ENCODE measurements at places on chromosomes 3 and 15. TPM values are rescaled to one million over a fixed set of nuclear protein-coding genes. Genes with fewer than 3 reads are reported as not detected.

DNA sequence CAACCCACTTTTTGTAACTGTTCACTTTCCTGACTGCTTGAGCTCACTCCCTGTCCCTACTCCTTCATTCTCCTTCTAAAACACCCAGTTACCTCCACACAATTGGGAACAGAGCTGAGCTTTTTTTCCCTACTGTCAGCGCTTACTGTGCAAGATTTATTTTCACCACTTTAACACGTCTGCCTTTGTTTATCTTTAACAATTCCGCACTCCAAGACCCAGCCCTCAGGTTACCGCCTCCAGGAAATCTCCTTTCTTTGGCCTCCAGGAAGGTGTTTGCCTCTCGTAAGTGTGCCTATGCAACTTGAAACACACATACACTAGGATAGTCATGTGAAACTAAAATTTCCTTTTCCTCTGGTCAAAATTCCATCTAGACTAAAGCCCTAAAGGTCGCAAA, 271.9 kb upstream of the TPRG1 start:
- no peaks in the 10 kb centered on the region for H3K36me3 ChIP-seq
- DNase-seq: no peak
- peaks cover 4% of the 10 kb centered on the region for H3K4me1 ChIP-seq
- H3K27ac ChIP-seq: peak overlapping the region; percentile 14

DNA sequence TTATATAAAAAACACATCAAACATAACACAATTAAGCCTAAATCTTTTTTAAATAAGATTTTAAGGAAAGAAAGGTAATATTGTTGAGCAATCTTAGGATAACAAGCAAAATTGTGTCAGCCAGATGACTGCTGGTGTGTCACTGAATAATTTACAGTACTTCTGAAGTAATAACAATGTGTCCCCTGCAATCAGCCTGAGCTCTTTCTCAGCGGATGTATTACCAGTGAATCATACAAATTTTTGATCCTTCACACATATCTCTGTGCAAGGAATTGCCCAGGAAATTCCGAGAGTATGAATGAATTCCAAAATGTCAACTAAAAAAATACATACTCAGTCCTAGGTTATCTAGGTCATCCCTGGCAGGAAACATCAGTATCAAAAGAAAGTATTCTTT, 76.6 kb upstream of the PTX3 start:
- H3K4me3 ChIP-seq: no peak overlapping the region
- H3K27me3 ChIP-seq: no peaks in the 10 kb centered on the region

DNA sequence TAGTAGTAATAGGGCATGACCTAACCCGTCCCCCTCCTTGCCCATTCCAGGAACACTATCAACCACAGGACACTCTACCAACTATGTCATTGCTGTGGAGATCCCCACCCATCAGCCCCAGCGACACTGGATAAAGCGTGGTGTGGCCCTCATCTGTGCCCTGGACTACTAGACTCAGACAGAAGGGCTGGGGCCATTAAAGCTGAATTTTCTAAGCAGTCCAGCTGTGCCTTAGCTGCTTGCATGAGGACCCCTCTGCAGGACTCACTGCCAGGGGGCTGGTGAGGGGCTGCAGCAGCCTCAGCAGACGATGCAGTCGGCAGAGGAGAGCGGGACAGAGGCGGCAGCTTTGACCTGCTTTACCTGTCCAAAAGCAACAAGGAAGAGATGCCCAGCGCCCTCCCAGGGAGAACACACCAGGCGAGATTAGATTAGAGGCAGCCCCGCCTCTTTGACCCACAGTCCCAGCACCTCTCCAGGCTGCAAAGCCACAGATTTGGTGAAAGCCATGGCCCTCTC, 44.6 kb downstream of the SEMA3G start:
- no peak overlapping the region for H3K27ac ChIP-seq
- H3K36me3 ChIP-seq: no peaks in the 10 kb centered on the region
- no peak overlapping the region for H3K4me3 ChIP-seq
- no peaks in the 10 kb centered on the region for H3K4me1 ChIP-seq
- H3K27me3 ChIP-seq: no peaks in the 10 kb centered on the region

GRCh38 chr15:24865303-24865702, 89.5 kb upstream of the SNRPN start:
- H3K4me1 ChIP-seq: no peaks in the 10 kb centered on the region
- H3K4me3 ChIP-seq: no peak overlapping the region
- no peak for DNase-seq
- no peak overlapping the region for H3K27ac ChIP-seq
- H3K27me3 ChIP-seq: no peaks in the 10 kb centered on the region
- no peaks in the 10 kb centered on the region for H3K36me3 ChIP-seq

DNA sequence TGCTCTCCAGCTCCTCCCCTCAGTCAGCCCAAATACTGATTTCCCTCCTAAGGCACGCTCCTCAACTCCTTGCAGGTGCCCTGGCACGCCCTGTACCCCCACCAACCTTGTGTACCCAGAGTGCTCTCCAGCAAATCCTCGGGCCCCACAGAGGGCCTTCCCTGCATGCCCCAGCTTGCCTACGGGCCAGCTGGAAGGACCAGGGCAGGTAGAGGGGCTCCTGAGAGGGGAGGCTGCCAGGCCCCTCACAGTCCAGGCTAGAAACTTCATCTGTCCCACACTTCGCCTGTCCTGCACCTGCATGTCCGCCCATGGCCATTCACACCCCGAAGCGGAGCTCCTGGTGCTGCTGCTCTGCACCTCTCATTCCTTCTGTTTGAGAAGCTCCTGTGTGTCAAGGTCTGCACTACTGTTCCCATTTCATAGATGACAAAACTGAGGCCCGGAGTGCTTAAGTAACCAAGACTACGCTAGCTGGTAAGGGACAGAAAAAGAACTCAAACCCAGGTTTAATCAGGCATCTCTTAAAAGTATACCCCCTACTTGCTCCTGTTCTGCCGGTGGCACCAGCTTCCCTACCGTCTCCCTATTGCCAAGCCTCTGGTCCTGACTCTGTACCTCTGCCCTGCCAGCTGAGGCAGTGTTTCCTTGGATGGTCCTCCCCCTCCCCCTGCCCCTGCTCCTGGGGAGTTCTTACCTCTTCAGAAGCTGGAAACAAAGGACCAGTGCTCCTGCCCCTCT, 35.6 kb downstream of the ZXDC start:
- H3K36me3 ChIP-seq: no peaks in the 10 kb centered on the region
- H3K27ac ChIP-seq: peak overlapping the region; percentile 53
- DNase-seq: no peak
- no peaks in the 10 kb centered on the region for H3K4me1 ChIP-seq
- no peaks in the 10 kb centered on the region for H3K27me3 ChIP-seq

GRCh38 chr3:17994167-17994566, 251.7 kb upstream of the TBC1D5 start:
- no peaks in the 10 kb centered on the region for H3K4me1 ChIP-seq
- H3K27ac ChIP-seq: no peak overlapping the region
- no peaks in the 10 kb centered on the region for H3K27me3 ChIP-seq

DNA sequence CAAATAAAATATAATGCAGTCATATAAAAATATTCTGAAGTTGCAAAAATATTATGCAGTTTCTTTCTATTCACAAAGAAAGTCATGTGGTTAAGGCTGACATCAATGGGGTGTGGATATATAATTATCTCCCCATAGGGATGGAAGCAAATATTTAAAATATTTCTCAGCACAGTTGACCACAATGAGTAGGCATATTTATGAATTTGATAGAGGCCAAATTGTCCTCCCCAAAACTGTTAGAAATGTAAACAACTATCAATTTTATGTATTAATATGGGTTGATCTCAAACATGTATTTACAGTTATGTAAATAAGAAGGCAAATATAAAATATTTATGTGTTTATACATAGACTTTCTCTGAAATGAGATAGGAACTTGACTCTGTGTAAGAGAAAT, 246.0 kb upstream of the CBLB start:
- DNase-seq: no peak
- no peak overlapping the region for H3K27ac ChIP-seq
- H3K4me3 ChIP-seq: no peak overlapping the region
- H3K27me3 ChIP-seq: no peaks in the 10 kb centered on the region

- no peak overlapping the region for H3K27ac ChIP-seq
- H3K4me3 ChIP-seq: no peak overlapping the region
- DNase-seq: no peak
- H3K36me3 ChIP-seq: no peaks in the 10 kb centered on the region
- no peaks in the 10 kb centered on the region for H3K27me3 ChIP-seq
Measured at GRCh38 chr3:156782921-156783320, 43.2 kb upstream of the LEKR1 start.

The CLN6 gene
- 69.5 TPM for total RNA-seq

The FOXL2 gene
- total RNA-seq: 1.8 TPM
